Endodermal cell (in vitro differentiated cells): ENCODE measurements at places on chromosomes 3 and 15. TPM values are rescaled to one million over a fixed set of nuclear protein-coding genes. Genes with fewer than 3 reads are reported as not detected.

DNA sequence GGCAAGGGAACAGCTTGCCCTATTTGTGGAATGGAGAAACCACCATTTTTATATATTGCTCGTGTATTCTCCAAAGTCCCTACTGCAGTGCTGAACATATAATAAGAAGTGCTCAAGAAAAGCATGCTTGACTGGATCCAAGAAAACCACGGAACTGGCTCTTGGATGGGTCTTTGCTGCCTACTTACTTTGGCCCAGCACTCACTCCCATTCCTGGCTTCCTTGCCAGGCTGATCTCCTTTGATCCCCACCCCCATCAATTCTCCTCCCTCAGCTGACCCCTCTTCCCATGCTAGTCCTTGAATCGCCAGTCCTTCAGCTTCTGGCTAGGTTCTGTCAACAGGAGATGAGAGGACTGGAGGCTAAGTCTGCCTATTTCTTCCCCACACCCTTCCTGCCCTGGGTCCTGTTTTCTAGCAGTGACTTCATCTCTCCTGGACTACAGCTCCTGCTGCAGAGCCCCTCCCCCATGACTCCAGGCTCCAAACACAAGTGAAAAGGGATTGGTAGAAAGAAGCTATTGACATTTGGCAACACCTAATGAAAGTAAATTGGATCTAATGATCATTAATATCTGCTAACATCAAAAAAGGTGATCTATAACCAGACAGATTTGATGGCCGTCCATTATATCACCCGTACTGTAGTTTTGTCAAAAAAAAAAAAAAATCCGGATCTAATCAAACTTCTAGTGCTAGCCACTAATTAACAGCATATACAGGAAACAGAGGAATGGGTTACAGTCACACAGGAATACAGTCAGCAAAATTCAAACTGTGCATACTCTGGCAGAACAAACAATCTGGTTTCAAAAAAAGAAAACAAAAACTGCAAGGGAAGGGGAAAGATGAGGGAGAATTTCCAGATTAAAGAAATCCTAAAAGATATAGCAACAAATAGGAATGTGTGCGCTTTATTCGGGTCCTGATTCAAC lies 7.8 kb downstream of the FAM240A start:
- no peaks in the 10 kb centered on the region for H3K4me1 ChIP-seq
- H3K36me3 ChIP-seq = no peaks in the 10 kb centered on the region
- no peaks in the 10 kb centered on the region for H3K27me3 ChIP-seq

- no peaks in the 10 kb centered on the region for H3K36me3 ChIP-seq
- H3K4me3 ChIP-seq = no peak overlapping the region
- DNase-seq = peak; percentile 31
- H3K4me1 ChIP-seq = no peaks in the 10 kb centered on the region
- H3K27me3 ChIP-seq = no peaks in the 10 kb centered on the region
Measured at GRCh38 chr3:126111566-126112475, 27.9 kb upstream of the SLC41A3 start.

- no peak for DNase-seq
- no peak overlapping the region for H3K27ac ChIP-seq
- no peaks in the 10 kb centered on the region for H3K4me1 ChIP-seq
Measured at GRCh38 chr3:69082805-69083204, 1.9 kb upstream of the ARL6IP5 start.

- no peaks in the 10 kb centered on the region for H3K27me3 ChIP-seq
- H3K4me3 ChIP-seq = no peak overlapping the region
- no peaks in the 10 kb centered on the region for H3K4me1 ChIP-seq
- no peak for DNase-seq
- no peaks in the 10 kb centered on the region for H3K36me3 ChIP-seq
Measured at GRCh38 chr3:109643590-109643989, 306.2 kb upstream of the DPPA4 start.

DNA sequence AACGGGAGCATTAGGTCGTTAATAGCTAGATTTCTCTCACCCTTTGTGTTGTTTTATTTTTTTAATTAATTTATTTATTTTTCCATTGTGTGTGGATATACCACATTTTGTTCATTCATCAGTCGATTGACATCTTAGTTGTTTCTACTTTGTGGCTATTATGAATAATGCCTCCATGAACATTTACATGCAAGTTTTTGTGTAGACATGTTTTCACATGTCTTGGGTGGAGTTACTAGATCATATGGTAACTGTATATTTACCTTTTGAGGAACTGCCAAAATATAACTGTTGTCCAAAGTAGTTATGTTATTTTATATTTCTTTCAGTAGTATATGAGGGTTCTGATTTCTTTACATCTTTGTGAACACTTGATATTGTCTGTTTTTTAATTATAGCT lies 18.8 kb downstream of the ZWILCH start:
- H3K27ac ChIP-seq = no peak overlapping the region
- no peak overlapping the region for H3K4me3 ChIP-seq
- H3K36me3 ChIP-seq = peaks cover 73% of the 10 kb centered on the region
- no peaks in the 10 kb centered on the region for H3K27me3 ChIP-seq
- DNase-seq = no peak

GRCh38 chr3:194194757-194195085 lies 58.8 kb downstream of the HES1 start:
- H3K4me1 ChIP-seq = peaks cover 11% of the 10 kb centered on the region
- H3K27me3 ChIP-seq = no peaks in the 10 kb centered on the region
- H3K4me3 ChIP-seq = no peak overlapping the region
- H3K27ac ChIP-seq = no peak overlapping the region

DNA sequence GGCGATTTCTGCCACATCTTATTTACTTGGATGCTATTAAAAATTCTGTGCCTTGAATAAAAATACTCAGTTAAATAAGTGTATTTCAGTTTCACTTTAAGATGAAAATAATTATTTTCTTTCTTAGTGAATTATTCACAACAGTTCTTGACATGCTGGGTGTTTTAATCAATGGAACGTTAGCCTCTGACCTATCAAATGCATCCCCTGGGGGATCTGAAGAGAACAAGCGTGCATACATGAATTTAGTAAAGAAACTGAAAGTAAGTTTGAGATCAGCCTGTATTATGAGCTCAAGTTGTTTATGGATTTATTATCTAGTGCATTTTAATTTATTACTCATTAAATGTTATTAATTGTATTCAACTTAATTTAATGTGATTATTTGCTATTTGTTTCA lies 597 bp downstream of the P2RY12 start:
- peaks cover 31% of the 10 kb centered on the region for H3K36me3 ChIP-seq
- no peak overlapping the region for H3K27ac ChIP-seq
- H3K4me3 ChIP-seq = no peak overlapping the region
- DNase-seq = no peak
- H3K4me1 ChIP-seq = no peaks in the 10 kb centered on the region
- no peaks in the 10 kb centered on the region for H3K27me3 ChIP-seq

GRCh38 chr3:15512166-15512565 lies 9.3 kb downstream of the COLQ start:
- no peak overlapping the region for H3K4me3 ChIP-seq
- no peaks in the 10 kb centered on the region for H3K36me3 ChIP-seq
- H3K4me1 ChIP-seq = no peaks in the 10 kb centered on the region
- H3K27me3 ChIP-seq = no peaks in the 10 kb centered on the region

GRCh38 chr15:66698318-66698961 lies 3.6 kb upstream of the SMAD6 start:
- peaks cover 8% of the 10 kb centered on the region for H3K4me1 ChIP-seq
- DNase-seq = peak; percentile 94
- no peaks in the 10 kb centered on the region for H3K27me3 ChIP-seq
- H3K36me3 ChIP-seq = no peaks in the 10 kb centered on the region
- no peak overlapping the region for H3K4me3 ChIP-seq
- no peak overlapping the region for H3K27ac ChIP-seq

GRCh38 chr3:153290268-153291015 lies 128.4 kb downstream of the RAP2B start:
- DNase-seq = no peak
- no peaks in the 10 kb centered on the region for H3K4me1 ChIP-seq
- H3K36me3 ChIP-seq = no peaks in the 10 kb centered on the region
- H3K27ac ChIP-seq = no peak overlapping the region
- no peaks in the 10 kb centered on the region for H3K27me3 ChIP-seq

STRA6 gene
- total RNA-seq = 17.7 and 18.2 TPM in 2 replicates

PSTPIP1 gene
- 1.4 to 2.2 TPM (median 1.5 TPM) in 3 replicates for total RNA-seq

GREM1 gene
- 2.7 and 3.7 TPM in 2 replicates for total RNA-seq
